ENCODE measurements at places on chromosomes 16 and 17.

DNA sequence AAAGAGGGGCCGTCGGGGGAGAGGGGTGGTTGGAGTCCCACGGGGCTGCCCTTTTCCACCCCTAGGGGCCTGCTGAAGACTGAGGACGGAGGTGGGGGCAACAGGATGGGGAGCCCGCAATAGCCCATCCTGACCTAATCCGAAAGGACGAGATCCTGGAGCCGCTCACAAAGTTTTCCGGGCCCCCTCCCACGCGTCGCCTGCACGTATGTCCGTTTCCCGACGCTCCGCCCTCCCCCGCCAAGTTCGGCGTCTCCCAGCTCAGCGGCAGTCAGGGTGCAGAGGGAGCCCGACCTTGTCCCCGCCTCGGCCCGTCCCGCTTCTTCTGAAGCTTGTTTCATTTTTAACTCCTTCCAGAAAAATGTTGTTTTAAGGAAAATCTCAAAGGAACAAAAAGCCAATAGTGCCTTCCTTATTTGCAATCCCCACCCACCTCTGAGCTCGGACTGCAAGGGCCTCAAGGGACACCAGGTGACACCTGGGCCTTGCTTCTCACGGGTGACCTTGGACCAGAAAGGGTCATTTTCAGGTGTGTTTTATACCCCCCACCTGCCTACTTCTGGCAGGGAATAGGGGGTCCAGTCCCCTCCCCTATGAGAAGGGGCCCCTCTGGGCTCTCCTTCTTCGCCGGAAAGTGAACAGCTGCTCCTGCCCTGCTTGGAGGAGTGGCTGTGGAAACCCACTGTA lies 3.4 kb upstream of the ZNF423 start:
- no peak for DNase-seq

DNA sequence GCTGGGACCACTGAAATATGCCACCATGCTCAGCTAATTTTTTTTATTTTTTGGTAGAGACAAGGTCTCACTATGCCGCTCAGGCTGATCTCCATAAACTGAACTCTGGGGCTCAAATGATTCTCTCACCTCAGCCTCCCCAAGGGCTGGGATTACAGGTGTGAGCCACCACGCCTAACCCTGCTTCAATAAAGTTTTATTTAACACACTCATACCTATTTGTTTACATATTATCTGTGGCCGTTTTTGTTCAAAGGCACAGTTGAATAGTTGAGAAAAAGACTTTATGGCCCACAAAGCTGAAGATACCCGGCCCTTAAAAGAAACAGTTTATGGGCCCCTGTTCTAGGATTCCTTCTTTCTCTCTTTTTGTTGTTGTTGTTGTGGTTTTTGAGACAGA lies 419.8 kb downstream of the SLC39A11 start:
- DNase-seq: no peak

DNA sequence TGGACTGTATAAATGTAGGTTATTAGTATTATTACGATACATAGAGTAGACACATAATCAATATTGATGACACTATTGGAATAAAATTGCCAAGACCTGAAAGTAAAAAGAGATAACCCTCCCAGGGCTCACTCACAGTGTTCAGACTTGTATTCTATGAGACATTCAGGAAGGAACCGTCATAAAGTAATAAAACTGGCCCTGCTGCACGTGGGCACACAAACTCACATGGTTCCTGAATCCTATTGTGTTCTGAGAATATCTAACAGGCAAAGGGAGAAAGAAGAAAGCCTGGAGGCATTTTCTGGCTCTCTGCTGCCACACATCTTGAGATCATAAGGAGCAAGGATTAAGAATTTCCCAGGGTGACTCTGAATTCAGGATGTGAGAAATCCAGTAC lies 575.9 kb downstream of the HS3ST4 start:
- DNase-seq: no peak

DNA sequence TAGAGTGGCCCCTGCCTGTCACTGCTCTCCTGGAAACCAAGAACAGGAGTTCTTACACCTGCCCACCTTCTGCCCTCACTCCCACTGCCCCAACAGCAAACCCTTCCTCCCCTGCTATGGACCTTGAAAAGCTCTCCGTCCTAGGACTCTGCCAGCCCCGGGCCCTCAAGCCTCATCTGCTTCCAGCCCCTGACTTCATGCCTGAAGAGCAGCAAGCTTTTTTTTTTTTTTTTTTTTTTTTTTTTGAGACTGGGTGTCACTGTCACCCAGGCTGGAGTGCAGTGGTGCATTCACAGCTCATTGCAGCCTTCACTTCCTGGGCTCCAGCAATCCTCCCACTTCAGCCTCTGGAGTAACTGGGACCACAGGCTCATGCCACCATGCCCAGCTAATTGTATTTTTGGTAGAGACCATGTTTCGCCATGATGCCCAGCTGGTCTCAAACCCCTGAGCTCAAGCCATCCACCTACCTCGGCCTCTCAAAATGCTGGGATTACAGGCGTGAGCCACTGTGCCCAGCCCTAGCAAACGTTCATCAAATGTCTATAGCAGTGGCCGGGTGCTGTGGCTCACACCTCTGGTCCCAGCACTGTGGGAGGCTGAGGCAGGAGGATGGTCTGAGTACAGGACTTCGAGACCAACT lies 16.9 kb downstream of the CARHSP1 start:
- no peak for DNase-seq

DNA sequence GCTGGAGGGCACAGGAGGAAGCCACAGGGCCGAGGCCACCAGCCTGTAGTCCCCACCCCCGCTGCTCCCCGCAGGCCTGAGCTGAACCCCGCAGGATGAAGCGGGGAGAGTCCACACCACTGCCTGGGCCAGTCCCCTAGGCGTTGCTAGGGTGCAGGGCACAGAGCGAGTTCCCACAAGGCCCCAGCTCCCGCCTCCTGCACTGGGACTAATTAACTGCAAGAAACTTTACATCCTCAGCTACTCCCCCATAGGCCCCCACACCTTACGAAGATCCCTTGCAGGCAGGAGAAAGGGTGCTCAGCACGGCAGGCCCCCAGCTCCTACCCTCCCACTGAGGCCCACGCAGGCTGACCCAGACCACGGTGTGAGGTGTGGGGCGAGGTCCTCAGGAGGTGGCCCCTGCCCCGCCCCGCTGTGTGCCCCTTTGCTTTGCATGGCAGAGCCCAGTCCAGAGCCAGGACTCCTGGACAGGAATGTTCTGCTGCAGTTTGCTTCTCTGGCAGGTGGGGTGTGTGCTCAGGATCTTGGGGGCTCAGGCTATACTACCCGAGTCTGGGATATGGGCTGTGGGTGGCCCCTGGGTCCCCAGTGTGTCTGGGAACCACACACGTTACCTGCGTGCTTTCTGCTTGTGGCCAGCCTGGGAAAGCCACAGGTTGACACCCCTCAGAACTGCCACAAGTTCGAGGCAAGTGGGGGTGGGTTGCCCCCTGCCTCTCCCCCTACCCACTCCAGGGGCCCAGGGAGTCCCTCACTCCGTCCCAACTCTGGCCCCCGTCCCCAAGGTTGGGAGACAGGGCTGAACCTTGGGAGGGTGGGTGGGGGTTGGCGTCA lies 1.2 kb downstream of the GNG13 start:
- no peak for DNase-seq

GRCh38 chr17:17502741-17503565 lies 6.8 kb upstream of the RASD1 start:
- DNase-seq: no peak

DNA sequence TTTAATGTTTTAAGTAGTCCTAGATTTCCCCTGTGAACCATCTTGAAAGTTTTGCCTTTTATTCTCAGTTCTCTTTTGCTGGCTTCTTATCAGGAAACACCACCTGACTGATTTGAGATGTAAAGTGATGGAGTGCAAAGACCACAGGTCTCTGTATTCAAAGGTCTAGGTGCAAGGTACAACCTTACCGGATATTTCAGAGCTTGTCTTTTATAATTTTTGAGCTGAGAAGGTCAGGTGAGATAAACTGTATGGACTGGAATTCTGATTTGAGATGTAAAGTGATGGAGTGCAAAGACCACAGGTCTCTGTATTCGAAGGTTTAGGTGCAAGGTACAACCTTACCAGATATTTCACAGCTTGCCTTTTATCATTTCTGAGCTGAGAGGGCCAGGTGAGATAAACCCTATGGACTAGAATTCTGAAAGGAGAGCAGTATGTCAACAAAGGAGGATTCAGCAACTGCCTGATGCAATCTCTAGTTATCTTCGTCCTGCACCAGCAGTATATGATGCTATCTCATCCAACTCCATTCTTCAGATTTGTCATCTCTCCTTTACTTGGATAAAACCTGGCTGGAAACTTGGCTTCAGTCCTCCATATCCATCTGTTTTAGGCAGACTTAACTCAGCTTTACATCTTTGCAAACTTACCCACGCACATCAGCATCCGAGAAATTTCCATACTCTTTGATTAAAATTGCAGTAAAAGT lies 64.3 kb downstream of the CENPV start:
- DNase-seq: no peak

DNA sequence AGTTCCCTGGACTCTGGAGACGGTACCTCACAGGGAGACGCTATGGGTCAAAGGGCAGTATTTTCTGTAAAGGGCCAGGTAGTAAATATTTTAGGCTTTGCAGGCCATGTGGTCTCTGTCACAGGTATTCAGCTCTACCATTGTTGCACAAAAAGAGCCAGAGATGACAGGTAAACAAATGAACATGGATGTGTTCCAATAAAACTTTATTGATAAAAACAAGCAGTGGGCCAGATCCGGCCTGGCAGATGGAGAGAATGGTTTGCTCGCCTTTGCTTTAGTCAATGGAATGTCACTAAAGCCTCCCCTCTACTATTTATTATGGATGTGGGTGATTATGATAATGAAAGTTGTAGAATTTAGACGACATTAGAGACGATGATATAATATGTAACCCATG lies 8.9 kb upstream of the SLC5A11 start:
- DNase-seq: no peak

- no peak for DNase-seq
These were observed at the start of gene NEURL4 for GRCh38 chr17:7328840-7329373. NEURL4 (minus strand) TSS chr17:7329335; CDS start chr17:7329312, 23 bp downstream.

GRCh38 chr16:62225675-62226074 lies 189.4 kb upstream of the CDH8 start:
- peak; percentile 54 for DNase-seq

All from NCI-H2081 treated with DMSO at 0.1 percent for 48 hours (cell line).